ENCODE measurements at places on chromosomes 6 and 20.

- DNase-seq, result no peak
Measured at GRCh38 chr6:25547797-25548196, 104.2 kb upstream of the SCGN start.

DNA sequence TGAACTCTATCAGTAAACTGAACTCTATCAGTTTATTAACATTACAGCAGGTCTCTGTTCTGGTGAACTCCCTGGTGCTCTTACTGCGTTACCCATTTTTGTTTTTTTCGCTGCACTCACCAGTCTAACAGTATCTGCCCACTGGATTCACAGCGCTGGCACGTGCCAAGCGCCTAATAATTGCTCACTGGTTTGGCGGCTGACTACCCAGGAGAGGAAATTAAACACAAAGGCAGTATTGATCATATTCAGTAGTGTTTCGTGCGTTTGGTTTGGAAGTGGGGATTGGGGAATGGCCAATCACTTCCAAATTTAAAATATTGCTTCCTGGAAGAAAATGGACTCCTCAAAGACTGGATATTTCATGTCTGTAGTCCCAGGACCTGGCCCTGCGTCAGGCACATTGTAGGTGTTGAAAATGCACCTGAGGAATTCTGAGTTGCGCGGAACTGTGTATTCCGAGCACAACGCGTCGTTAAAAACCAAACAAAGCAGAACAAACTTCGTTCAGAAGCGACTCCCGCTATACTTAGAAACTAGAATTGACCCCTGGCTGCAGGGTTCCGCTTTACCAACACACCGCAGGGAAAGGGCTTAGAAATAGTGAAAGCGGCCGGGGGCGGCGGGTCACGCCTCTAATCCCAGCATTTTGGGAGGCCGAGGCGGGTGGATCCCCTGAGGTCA lies 1.1 kb upstream of the RPS12 start:
- DNase-seq, result peak; percentile 43

GRCh38 chr6:1868561-1869261 lies 259.0 kb downstream of the FOXC1 start:
- DNase-seq, result peak; percentile 62

DNA sequence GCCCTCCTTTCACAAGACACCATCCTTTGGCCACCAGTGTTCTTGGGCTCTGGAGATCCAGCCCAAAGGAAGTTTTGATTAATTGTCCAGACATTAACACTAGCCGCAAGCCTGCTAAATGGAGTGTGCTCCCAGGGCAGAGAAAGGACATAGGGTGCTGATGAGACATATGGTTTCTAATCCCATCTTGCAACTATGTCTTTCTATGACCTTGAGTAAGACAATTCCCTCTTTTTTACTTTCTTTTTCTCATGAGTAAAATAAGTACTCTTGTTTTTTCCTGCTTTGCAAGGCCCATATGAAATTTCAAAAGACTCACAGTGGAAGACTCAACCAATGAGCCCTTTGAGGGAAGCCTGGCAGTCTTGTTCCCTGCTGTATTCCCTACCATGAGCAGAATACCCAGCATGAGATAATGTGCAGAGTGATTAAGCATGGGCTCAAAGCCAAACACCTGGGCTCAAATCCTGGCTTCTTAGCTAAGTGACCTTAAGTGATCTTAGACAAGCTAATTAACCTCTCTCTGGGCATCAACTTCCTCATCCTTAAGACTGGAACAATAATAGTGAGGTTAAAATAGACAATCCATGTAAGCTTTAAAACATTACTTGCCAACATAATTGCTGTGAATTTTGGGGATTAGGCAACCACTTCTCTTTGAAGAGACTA lies at the start of gene WFDC10B:
WFDC10B (minus strand) TSS at position 51 of the 669 bp plus-strand sequence. CDS start 19,027 bp downstream, outside the sequence.
- DNase-seq, result no peak

DNA sequence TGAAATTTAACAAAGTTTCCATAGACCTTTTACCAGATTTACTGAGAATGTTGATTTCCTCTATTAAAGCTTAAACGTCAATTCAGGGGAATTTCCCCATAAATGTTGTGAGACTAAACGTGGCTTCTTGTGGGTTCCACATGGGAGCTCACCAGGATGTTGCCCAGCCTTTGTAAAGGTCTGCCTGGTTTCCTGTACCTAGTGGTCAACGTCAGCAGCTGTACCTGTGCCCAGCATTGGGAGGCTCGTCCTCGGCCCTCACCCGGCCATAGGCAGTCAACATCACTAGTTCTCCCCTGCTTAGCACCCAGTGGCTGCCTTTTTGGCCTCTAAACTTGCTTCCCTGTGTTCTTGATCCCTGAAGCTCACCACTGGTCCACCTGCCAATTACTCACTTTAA lies 22.1 kb upstream of the CD83 start:
- peak; percentile 48 for DNase-seq

DNA sequence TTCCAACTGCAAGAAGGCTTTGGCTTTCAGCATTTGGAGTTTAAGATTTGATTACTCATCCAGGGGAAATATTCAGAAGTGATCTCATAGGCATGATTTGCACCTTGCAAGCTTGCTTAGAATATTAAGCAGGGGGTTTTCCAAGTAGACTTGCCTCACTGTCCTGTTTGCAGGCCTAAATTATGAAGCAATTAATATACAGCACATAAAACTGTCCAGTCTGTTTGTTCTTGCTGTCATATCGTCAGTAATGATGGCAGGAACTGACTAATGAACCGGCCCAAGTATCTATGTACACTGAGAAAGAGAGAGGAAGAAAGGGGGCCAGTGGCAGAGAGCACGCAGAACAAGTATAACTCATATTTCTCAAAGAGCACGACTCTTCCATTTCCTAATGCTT lies 212.5 kb upstream of the SUPT3H start:
- no peak for DNase-seq

DNA sequence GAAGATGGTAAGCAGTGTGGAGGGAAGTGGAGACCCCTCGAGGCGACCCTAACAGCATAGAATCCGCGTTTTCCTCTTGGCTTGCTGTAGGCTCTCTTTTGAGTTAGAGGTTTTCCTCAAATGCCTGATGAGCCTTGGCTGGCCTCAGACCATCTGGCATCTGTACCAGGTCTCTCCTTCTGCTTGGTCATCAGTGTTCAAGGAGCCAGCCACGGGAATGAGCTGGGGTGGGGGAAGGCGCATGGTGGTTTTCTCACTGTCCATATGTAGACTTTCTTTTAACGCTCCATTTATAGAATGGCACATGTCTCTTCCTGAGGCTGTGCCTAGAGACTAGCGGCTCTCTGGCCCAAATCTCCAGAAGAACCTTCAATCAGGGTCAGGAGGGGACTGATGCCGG lies 8.1 kb upstream of the GUCA1A start:
- no peak for DNase-seq

DNA sequence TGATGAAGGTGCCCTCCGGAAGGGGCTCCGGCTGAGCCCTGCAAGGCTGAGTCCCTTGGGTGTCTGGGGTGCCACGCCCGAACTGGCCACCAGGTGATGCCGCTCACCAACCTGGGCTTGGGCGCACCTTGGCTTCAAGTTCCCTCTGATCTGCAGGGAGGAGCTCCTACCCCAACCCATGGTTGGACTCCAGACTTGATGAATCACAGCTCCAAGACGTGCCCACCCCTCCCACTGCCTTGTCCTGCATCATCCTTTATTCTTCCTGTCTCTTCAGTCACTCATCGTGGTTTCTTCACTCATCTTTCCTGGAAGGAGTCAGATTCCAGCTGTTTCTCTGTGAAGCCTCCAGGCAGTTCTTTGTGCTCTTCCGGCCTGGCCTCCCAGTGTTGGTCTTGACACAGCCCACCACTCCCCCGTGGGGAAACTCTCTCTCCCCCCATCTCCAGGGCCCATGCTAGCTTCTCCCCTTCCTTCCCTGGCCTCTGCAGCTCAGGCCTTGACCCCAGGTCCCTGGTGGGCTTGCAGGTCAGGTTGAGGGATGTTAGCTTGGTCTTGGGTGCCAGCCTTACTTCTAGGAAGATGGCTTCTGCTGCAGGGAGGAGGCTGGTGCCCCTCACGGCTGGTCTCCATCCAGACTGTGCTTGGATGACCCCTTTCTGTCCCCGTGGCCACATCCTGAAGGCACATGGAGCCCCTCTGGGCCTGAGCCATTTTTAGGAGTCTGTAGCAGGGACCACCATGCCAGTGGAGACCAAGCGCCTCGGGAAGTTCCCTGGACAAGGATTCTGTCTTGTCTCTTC lies 2.6 kb upstream of the ZBP1 start:
- DNase-seq, result peak; percentile 62

GRCh38 chr20:64211874-64212658 lies 43.5 kb upstream of the PCMTD2 start:
- no peak for DNase-seq

DNA sequence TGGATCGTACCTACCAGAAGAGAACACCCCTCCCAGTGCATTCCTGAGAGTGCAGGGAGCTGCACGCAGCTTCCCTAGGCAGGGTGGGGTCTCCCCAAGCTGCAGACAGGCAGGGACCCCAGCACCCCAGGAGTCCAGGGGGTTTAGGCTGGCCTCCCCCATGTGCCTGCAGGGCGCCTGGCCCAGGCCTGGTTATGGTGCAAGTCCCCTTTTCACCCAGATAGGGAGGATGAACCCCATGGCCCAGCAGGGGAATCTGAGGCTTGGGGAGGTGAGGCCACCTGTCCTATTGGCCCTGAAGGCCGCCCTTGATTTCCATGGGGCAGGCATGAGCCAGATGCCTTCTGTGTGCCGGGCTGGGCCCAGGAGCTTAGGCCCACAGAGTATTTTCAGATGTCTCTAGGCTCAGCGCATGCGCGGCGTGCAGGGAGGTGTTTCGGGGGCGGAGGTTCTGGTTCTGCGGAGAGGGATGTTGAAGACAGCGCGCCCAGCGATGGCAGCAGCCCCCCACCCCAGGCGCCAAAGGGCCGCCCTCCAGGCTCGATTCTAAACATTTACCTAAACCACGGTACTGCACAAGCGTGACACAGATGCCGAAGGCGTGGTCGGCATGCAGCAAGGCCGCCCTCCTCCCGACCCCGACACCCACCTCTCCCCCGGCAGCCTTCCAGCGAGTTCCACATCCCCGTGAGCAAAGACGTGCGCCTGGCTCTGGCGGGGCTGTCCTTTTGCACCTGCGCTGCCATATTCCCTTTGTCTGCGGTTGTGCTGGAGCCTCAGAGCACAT lies 29.4 kb downstream of the COL20A1 start:
- no peak for DNase-seq

- no peak for DNase-seq
Measured at GRCh38 chr6:33828452-33828763, 24.6 kb upstream of the MLN start.

GRCh38 chr6:19812512-19813119 lies 24.6 kb upstream of the ID4 start:
- DNase-seq, result no peak

GRCh38 chr6:153099636-153100035 lies 31.4 kb downstream of the RGS17 start:
- peak; percentile 12 for DNase-seq

GRCh38 chr6:129239825-129240491 lies 357.0 kb downstream of the LAMA2 start:
- DNase-seq, result no peak

- DNase-seq, result no peak
Measured at GRCh38 chr20:57055345-57055744, 211.1 kb downstream of the BMP7 start.

- DNase-seq, result no peak
Measured at GRCh38 chr6:144093236-144093635, 2.1 kb downstream of the SF3B5 start.

GRCh38 chr6:43990627-43991619 lies 136.3 kb downstream of the MRPL14 start:
- DNase-seq, result no peak

DNA sequence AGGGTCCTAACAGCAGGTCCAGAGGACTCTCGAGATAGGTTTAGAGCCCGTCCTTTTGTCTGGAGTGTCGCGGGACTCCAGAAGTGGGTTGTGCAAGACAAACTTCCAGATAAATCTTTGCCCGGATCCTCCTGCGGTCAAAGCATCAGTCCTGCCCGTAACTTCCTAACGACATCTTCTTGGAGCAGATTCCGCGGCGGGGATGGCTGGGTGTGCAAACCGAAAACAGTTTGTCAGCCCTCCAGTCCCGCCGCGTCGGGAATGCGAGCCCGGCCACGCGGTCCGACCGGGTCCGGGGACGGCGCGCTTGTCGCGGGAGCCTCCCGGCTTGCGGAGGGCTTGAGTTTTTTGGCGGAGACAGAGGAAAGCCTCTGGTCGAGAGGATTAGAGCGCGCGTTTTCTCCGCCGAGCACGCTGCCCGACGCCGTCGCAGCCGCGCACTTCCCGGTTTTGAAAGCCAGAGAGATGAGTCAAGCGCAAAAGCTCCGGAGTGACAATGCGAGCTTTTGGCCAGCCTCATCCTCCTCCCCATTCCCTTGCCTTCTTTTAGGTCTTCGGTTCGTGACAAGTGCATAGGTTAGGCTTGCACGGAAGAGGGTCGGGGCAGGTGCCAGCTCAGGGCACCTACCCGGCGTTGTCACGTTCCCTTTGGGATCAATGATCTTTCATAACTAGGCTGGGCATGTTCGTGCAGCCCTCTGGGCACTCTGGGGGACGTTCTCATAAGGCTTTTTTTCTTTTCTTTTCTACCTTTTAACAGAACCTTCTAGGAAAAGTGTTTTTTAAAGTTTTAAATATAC lies 91.3 kb upstream of the PRDM1 start:
- DNase-seq, result peak; percentile 35

DNA sequence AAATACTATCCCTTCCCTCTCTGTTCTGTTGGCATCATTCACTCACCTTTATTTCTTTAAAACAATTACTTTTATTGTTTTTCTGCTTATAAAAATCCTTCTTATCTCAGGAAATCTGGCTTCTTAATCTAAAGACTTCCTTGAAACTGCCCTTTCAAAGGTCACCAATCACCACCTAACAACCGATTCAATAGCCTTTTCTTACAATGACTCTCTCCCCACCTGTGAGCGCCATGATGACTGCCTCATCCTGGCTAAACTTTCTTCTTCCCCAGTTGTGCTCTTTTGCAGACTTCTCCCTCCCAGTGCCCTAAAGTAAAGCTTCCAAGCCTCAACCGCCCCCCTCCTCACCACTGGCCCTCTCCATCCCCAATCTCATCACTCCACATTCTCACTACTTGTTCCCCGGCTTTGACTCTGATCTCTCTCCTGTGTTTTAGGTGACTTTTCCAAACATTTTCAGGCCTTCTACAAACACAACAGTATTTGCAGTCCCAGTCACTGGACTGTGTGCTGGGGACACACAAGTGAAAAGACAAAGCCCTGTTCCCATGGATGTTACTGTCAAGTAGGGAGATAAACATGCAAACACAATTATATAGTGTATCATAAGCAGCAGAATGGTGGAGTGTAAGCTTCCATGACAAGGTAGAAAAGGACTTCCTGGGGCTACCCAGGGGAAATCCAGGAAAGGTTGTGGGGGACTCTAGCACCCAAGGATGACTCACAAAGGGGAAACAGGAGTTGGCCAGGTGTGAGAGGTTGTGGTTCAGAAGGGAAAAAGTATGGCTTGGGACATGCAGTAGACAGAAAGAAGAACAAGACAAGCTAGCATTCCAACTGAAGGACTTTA lies 12.8 kb downstream of the NHSL1 start:
- DNase-seq, result no peak

DNA sequence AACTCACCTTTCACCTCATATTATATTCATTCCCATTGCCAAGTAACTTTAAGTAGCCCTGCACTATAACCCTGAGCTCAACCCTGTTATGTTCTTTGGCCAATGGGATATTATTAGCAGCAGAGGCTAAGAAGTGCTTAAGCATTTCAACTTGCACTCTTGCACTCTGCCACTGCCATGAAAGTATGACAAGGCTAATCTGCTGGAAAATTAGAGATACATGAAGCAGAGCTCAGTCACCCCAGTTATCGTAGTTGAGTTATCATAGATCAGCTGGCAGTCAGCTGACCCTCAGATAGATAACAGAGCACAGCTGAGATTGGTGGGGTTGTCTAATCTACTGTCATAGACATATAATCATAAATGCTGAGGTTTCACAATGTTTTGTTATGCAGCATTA lies 209.4 kb upstream of the RUNX2 start:
- DNase-seq, result no peak

GRCh38 chr6:163427498-163428254 lies 13.2 kb downstream of the QKI start:
- DNase-seq, result no peak
